ENCODE measurements at places on chromosomes 6 and 20. TPM values are rescaled to one million over a fixed set of nuclear protein-coding genes. Genes with fewer than 3 reads are reported as not detected.
A peak's percentile ranks its signal among the peaks of the same experiment; 100 is the strongest.

Gene TMEM181
- 43.4 TPM for total RNA-seq

Gene MCCD1
- not detected for total RNA-seq

Gene NR2E1
- not detected for total RNA-seq

Gene BNIP5
- not detected for total RNA-seq

DNA sequence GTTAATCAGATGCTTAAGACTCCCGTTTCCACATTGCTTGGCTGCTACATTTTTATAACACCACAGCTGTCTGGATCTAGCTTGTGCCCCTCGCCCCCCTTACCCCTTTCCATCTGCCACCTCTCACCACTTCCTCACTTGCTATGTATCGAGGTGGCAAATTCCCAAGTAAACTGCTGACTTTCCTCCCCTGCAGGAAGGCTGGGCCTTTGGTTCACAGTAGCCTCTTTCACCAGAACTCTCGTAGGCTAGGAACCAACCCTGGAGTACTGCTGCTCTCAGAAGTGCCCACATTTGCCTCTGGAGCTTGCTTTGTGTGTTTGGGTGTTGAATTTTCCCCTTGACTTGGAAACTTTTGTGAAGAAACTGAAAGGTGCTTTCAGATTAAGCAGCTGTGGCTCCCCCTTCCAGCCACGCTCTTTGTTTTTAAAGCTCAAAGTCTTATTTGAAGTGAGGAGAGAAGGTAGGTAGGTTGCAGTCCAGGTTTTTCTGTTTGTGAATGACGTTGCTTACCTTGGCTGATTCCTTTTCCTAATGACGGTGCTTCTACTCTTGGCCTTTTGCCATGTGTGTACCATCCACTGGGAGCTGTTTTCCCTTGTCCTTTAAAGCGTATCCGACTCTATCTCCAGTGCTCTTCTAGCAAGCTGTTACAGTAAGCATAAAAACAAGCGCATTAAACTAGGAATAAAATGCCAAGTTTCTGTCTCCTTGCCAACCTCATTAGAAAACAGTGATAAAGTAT is 90.4 kb downstream of the CARMIL1 start:
- peak; percentile 83 for DNase-seq

DNA sequence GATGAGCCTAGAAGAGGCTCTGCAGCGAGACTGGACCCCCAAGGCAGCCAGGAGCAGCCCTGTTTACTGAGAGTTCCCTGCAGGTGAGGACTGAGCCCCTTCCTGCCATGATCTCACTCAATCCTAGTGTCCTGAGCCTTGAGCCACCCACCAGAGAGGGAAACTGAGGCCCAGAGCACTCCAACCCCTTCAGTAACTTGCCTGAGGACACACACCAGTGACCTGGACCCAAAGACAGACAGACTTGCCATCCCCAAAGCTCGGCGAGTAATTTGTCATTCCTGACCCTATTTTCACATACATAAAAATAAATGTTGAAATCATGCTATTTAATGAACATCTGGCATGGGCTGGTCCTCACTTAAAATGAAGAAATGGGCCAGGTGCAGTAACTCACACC is 16.7 kb downstream of the BMP7 start:
- no peak for DNase-seq

Gene TNFRSF21
- 3.1 TPM for total RNA-seq

DNA sequence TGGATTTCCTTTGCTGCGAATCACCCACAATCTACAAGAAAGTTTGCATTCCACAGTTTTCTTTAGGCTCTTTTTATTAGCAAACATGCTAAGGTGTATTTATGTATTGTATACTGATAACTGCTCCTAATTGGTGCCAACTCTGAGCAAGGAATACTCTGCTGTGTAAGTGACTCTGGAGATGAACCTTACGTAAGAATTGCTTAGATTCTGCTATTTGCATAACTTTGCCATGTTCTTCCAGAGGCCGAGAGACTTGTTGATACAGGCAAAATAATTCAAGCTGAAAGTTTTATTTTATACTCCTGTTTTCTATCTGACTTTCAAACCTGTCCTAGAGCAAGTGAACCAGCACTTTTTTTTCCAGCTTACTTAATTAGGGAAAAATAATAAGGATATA is 461.3 kb downstream of the GJA1 start:
- DNase-seq, result no peak

Gene TFAP2C
- not detected for total RNA-seq

DNA sequence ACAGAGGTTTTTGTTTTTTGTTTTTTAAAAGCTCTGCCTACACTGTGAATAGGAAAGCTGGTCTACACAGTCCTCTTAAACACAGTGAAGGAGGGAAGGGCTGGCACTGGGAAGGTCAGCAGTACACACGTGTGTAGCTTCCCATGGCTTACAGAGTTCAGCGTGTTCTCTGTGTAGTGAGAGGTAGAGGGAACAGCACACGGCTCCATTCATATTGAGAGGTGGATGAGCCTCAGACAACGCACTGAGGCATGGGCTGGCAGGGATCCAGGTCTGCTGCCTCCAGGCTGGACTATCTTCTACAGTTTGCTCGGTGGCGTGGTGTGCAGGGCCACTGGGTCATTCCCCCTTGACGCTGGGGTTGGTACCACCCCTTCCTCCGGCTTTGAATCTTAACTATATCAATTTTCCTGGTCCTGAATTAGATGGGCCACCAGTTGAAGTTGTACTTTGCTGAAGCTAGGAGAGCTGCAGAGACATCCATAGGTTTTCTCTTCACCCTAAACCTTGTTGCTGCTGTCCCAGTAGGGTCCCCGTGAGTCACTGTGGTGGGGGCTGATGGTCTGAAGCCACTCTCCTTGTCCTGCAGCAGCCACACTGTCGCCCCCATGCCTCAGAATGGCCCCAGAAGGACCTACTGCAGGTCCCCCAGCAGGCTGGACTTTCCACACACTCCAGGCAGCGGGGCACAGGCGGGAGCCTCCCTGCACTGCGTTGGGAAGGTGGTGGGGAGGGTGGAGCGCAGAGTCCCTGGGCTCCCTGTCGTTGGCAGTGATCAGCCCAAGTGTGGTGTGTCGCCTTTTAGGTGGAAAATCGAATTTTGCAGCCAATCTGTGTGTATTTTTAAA is 2.0 kb downstream of the ARFGAP1 start:
- no peak for DNase-seq

Gene SLC22A16
- total RNA-seq, result not detected
